ENCODE measurements at places on chromosomes 2 and 18.
A peak's percentile ranks its signal among the peaks of the same experiment; 100 is the strongest.

DNA sequence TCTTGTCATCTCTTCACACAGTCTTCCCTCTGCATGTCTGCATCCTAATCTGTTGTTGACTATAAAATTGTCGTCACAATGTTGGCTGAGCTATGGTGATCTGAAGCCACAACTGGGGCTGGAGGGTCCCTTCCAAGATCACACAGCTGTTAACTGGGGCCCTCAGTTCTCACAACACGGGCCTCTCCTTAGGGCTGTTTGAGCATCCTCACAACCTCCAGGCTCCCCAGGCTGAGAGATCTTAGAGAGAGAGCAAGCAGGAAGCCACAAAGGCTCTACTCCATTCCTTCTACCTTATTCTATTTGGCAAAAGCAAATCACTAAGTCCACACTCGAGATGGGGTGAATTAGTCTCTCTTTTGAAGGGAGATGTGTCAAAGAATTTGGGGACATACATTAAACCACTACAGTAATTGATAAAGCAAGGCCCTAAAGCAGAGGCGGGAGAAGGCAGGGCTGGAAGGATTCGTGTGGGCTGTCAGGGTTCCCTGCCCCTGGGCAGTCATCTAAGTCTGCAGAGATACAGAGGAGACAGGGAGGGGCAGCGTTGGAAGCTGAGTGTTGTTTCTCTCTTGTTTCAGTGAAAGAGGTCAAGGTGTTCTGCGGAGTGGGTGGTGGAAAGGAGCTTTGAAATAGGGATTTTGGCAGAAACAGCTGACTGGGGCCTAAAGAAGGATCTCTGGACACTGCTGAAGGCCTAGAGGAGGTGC, 15.9 kb downstream of the MYO7B start:
- DNase-seq = no peak

- DNase-seq = no peak
Measured at GRCh38 chr2:200613692-200614091, 27.9 kb downstream of the AOX1 start.

DNA sequence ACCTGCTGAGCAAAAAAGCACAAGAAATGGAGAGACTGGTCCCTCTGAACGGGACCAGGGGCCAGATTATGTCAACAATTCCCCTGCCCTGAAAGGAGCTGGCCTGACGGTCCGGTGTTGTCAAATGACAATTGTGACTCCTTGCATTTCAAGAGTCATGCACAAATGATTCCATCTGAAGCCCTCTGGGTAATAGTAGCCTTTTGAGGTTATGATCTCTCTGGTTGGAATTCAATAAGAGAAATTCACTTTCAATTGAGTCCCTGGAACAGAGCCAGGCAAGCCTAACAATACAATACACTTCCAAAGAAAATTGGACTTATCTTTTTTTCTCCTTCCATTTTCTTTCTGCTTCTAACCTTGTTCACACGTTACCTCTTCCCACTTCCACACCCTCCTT, 116.9 kb downstream of the C1D start:
- DNase-seq = no peak

DNA sequence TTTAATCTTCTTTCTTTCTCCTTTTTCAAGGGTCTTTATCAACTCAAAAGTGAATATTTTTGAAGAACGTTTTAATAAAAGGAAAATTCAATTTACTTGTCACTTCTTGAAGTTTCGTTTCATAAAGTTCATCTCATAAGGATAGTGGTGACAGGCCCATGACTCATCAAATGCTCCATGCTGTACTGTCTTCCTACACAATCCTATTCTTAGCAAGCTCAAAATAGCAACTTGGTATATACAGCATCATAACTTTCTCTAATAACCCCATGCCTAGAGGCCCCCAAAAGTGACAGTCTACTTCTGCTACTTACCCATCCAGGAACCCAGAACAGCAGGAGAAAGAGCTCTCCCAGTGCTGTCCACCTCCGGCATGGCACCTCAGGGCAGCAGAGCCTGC, 7.7 kb downstream of the FBXO15 start:
- DNase-seq = no peak

- no peak for DNase-seq
Measured at GRCh38 chr2:18898271-18898670, 308.9 kb upstream of the NT5C1B start.

- no peak for DNase-seq
Measured at GRCh38 chr2:45018023-45018422, 8.8 kb upstream of the SIX2 start.

- DNase-seq = no peak
Measured at GRCh38 chr2:88810017-88810416, 118.5 kb downstream of the RPIA start.

DNA sequence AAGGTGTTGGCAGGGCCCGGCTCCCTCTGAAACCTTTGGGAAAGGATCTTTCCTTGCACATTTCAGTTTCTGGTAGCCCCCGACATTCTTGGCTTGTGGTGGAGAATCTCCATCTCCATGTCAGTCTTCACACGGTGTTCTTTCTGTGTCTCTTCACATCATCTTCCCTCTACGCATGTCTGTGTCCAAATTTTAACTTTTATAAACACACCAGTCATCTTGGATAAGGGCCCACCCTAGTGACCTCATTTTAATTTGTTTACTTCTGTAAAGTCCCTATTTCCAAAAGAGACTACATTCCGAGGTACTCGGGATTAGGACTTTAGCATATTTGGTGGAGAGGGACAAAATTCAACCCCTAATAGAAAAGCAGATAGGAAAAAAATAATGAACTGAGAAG, 138.4 kb downstream of the GALNT3 start:
- no peak for DNase-seq

GRCh38 chr2:142307616-142308115, 176.8 kb upstream of the LRP1B start:
- no peak for DNase-seq

DNA sequence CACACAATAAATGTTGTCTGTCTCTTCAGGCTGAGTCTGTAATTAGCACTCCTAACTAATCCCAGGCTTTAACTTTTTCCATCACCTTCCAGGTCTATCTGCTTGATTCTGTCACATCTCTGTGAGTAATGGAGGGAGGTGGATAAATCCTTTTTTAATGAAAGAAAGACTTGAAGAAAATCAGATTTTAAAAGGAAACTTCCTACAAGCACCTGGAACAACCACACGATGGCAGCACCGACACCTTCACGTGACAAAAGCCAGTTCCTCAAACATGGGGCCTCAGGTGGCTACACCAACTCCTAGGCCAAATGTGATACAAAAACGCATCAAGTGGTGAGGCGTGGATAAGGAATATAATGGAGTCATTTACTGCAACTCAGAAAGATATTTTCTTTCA, 41.8 kb downstream of the TGFBRAP1 start:
- DNase-seq = peak; percentile 13

- DNase-seq = no peak
Measured at GRCh38 chr2:220894069-220894468, 678.0 kb downstream of the EPHA4 start.

- DNase-seq = no peak
Measured at GRCh38 chr2:138979131-138979785, 199.1 kb upstream of the NXPH2 start.

All from LNCaP clone FGC (cell line).